SIG-M5 (cell line): ENCODE measurements at places on chromosomes 7 and 10.

GRCh38 chr10:585502-585901 is 104.0 kb downstream of the DIP2C start:
- DNase-seq: no peak

DNA sequence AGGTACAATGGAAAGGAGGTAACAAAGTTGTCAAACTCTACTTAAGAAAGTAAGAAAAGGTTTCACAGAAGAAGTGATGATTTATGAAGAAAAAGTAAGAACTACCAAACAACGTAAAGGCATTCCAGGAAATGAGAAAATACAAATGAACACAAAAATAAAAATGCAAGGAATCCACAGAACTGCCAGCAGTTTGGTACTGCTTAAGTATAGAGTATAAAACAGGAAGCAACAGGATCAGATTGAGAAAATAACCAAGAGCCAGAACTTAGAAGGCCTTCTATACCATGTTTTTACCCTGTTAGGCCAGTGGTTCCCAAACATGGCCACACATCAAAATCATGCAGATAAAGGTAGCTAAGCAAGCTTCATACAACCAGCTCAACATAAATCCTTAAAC is 9.2 kb downstream of the NDUFA5 start:
- no peak for DNase-seq

GRCh38 chr10:31697271-31698180 is 231.1 kb downstream of the ARHGAP12 start:
- DNase-seq: no peak

DNA sequence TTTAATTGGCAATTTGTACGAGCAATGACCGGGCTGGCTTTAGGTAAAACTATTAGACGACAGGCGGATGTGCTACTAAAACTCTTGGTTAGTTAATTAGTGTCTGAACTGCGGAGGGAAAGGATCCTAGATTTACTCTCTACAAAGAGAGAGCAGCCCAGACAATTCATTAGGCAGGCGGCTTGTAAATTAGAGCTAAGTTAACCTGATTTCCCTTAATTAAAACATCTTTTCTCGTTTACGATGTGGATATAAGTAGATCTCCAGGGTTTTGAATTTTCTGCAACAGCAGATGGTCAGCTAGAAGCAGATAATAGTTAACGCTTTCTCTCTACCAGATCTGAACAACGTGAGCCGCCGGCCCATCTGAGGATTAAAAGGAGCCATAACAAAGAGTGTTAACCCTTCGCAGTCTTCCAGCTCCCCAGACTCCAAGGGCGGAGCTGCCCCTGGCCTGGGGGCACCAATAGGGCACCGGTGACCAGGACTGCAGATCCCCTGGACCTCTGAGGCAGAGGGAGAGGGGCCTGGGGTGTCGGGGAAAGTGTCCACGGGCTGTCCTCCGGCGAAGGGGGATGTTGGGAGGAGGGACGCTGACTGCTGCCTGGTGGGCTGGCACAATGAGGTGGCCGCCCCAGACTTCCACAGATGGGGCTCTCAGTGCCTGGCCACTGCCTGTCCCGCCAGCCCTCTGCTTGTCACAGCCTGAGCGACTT is 6.3 kb upstream of the UNCX start:
- no peak for DNase-seq

DNA sequence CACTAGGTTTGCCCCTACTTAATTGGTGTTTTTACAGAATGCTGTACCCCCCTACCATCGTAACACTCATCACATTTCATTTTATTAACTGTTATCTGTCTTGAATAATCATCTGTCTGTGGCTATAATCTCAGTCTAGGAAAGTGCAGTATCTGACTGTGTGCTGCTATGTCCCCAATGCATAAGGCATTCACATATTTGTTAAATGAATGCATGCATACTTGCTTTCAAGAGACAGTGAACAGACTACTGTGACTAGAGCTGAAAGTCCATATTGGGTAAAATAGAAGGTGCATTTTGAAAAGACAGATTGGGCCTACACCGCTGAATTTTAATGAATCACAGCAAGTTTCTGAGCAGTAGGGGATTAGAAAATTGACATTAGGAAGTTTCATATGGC is 112.3 kb downstream of the ARHGAP12 start:
- no peak for DNase-seq

GRCh38 chr10:27743012-27743876 is 2.4 kb downstream of the MKX start:
- DNase-seq: no peak

GRCh38 chr7:151448261-151449252 is 8.6 kb upstream of the CRYGN start:
- no peak for DNase-seq

DNA sequence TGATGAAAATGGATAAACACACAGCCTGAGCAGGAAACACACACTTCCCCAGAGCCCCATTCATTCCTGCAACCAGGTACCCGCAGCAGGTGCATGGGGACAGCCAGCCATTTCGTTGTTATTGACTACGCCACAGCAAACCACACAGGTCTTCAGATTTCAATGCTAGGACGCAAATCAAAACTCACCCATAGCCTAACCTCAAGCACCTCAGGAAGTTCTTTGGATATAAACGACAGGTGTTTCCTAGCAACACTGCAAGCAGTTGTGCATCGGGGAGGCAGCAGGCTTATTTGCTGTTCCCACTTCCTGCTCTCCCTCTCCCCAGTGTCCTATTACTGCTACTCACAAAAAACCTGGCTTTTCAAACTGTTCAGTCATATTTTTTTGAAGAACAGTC is 176.5 kb upstream of the FRMD4A start:
- no peak for DNase-seq

DNA sequence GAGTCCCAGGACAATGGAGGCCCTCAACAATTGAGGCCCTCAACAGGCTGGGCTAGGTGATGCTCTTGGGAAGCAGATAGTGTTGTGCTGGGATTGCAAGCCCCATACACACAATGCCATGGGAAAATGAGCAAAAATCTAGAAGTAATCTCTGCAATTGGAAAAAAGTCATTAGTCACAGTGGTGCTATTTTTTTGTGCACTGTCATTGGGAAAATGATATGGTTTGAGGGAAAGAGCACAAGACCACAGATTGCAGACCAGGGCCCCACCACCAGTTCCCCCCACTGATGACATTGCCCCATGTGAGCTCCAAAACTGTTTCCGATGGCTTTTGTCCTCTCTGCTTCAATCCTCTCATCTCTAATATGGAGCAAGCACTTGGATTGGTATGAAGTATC is 1.9 kb downstream of the KCTD7 start:
- peak; percentile 13 for DNase-seq
